ENCODE measurements at places on chromosomes 12 and 14. TPM values are rescaled to one million over a fixed set of nuclear protein-coding genes. Genes with fewer than 3 reads are reported as not detected.

GRCh38 chr12:46373301-46374296 is 1.0 kb upstream of the SLC38A2 start:
- no peak for DNase-seq
- peaks cover 42% of the 10 kb centered on the region for H3K4me1 ChIP-seq
- no peaks in the 10 kb centered on the region for H3K27me3 ChIP-seq
- H3K27ac ChIP-seq, result peak overlapping the region; percentile 80
- peak overlapping the region; percentile 74 for H3K4me3 ChIP-seq

DNA sequence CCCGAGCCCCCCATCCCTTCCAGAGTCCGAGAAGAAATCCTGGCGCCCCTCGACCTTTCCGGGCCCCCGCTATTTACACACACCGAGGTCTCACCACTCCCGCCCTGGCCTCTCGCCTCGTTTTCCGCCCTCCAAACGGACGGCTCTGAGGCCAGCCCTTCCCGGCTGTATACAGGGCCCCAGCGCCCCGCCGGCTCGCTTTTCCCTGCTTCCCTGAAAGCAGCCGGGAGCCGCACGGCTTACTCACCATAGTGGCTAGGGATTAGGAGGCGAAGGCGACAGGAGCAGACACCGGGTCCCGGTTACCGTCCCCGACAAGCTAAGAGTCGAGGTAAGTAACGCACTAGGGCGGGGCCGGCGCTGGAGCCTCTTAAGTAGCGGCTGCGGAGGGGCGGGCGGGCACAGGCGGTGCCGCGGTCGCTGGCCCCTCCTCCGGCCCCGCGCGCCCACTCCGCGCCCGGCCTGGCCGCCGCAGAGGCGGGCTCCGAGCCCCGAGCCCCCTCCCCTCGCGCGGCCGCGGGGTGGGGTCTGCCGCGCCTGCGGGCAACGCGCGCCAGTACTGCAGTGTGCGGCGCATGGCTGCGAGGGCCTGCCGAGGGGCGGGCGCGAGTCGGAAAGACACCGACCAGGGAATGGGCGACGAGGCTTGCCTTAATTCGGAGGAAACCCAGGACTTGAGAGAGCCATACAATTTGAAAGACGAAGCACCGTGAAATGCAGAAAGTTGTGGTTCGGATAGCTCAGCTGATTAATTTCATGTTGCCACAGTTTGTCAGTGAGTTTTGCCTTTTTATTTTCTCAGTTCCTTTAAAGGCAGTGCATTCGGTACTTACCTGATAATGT is at the start of gene TUBA1B:
TSS of gene TUBA1B (minus strand) at position 345 of the 843 bp plus-strand sequence. CDS start at position 250, 95 bp downstream.
- DNase-seq, result peak; percentile 95
- peaks cover 27% of the 10 kb centered on the region for H3K4me1 ChIP-seq
- H3K27me3 ChIP-seq, result no peaks in the 10 kb centered on the region
- peak within 1 kb of the TSS; percentile 84 for H3K4me3 ChIP-seq

GRIP1 gene
- total RNA-seq, result 0.75 TPM

DNA sequence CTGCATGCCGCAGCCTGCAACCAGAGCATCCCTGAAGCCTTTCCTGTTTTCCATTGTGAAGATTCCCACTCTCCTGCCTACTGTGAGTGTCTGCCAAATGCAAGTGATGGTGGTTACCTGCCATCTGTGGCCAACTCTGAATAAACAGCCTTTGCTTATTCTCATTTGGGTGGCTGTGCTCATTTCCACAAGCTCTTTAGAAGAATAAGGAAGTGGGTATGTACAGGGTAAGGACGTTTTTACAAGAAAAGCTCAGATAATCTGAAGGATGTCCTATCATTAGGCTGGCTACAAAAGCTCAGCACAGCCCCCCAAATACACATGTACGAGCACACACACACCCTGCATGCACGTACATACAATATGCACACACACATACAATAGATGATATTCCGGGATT is 7.3 kb upstream of the RNASE1 start:
- no peak overlapping the region for H3K27ac ChIP-seq
- no peak for DNase-seq
- no peaks in the 10 kb centered on the region for H3K4me1 ChIP-seq
- H3K4me3 ChIP-seq, result no peak overlapping the region
- no peaks in the 10 kb centered on the region for H3K27me3 ChIP-seq
- H3K36me3 ChIP-seq, result no peaks in the 10 kb centered on the region

MGP gene
- total RNA-seq, result 1.2 TPM

GRCh38 chr14:56854325-56854724 is 44.0 kb upstream of the OTX2 start:
- no peaks in the 10 kb centered on the region for H3K36me3 ChIP-seq
- no peaks in the 10 kb centered on the region for H3K4me1 ChIP-seq
- no peaks in the 10 kb centered on the region for H3K27me3 ChIP-seq
- H3K27ac ChIP-seq, result no peak overlapping the region

GRCh38 chr14:92830902-92831301 is 36.8 kb downstream of the GOLGA5 start:
- no peaks in the 10 kb centered on the region for H3K27me3 ChIP-seq
- H3K4me3 ChIP-seq, result no peak overlapping the region
- no peak overlapping the region for H3K27ac ChIP-seq
- H3K4me1 ChIP-seq, result no peaks in the 10 kb centered on the region
- no peak for DNase-seq

DNA sequence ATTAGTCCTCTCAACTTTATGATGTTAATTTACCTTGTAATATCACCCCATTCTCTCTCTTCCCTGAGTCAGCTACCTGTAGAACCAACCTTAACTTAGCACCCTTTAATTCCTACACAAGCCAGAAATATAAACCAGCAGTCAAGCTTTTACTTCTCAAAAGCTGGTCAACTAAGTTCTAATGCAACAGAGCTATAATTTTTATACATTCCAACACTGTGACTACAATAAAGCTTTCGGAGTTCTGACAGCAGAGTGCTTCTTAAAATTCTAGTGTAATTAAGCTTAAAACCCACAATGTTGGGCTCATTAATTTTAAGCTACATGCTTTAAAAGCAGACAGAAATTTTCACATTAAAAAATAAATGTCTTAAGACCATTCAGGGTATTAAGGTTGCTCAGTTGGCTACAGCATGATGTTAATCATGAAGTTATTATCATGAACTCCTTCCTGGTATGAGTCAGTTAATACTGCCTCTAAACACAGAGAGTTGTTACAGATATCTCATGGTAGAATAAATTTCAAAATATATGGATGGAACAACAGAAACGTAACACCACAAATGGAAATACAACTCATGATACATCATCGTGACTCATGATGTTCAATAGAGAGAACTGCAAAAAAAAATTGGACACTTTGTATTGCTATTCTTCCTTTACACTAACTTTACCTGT is 126.7 kb downstream of the EPS8 start:
- no peaks in the 10 kb centered on the region for H3K27me3 ChIP-seq
- H3K4me1 ChIP-seq, result no peaks in the 10 kb centered on the region
- no peak overlapping the region for H3K4me3 ChIP-seq
- DNase-seq, result no peak

DNA sequence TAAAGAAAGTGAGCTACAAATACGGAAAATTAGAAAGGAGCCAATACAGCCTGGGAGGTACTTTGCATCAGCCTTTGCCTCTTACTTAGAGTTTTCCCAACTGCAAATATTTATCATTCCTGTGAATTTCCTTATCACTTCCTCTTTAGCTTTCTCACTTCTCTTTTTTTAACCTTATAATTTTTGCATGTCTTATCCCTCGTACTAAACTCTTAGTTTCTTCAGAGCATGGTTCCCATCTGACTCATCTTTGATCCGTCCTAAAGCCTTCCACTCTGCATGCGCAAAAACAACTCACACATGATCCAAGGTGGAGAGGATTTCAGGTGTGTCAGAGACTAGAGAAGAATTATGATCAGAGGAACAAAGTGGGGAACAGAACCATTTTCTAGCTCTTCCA is 9.6 kb upstream of the SNAPC1 start:
- no peaks in the 10 kb centered on the region for H3K27me3 ChIP-seq
- peaks cover 8% of the 10 kb centered on the region for H3K36me3 ChIP-seq
- peaks cover 13% of the 10 kb centered on the region for H3K4me1 ChIP-seq
- H3K4me3 ChIP-seq, result no peak overlapping the region

- H3K4me3 ChIP-seq, result peak overlapping the region; percentile 71
- H3K27me3 ChIP-seq, result no peaks in the 10 kb centered on the region
- no peak for DNase-seq
- peaks cover 57% of the 10 kb centered on the region for H3K36me3 ChIP-seq
- peak overlapping the region; percentile 75 for H3K27ac ChIP-seq
Measured at GRCh38 chr14:24300326-24300980, 803 bp downstream of the NOP9 start.

- H3K36me3 ChIP-seq, result no peaks in the 10 kb centered on the region
- peaks cover 4% of the 10 kb centered on the region for H3K27me3 ChIP-seq
- peak; percentile 21 for DNase-seq
- H3K4me3 ChIP-seq, result peak overlapping the region; percentile 44
- H3K4me1 ChIP-seq, result peaks cover 12% of the 10 kb centered on the region
Measured at GRCh38 chr14:20630340-20631022, 11.0 kb downstream of the OR6S1 start.

RGS6 gene
- not detected for total RNA-seq

- no peaks in the 10 kb centered on the region for H3K36me3 ChIP-seq
- DNase-seq, result no peak
- H3K27ac ChIP-seq, result no peak overlapping the region
- H3K4me1 ChIP-seq, result no peaks in the 10 kb centered on the region
Measured at GRCh38 chr14:72434856-72435255, 459.0 kb downstream of the DPF3 start.

CNTN1 gene
- total RNA-seq, result not detected

DNA sequence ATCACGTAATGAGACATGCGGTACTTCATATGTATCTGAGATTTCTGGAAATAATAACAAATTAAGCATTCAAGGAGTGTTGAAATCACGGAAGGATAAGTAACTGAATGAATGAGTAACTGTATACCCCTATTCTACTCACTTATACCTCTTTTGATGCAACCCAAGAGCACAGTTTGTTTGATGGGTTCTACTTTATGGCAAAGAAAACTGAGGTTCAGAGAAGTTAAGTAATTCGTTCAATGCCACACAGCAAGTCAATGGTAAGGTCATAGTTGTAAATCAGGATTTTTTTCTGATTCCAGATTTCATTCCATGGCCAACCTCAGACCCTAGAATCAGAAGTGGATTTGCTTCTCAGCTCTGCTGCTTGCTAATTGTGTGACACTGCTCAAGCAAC is 544.5 kb upstream of the TBX3 start:
- no peak overlapping the region for H3K4me3 ChIP-seq
- no peaks in the 10 kb centered on the region for H3K4me1 ChIP-seq
- H3K27me3 ChIP-seq, result no peaks in the 10 kb centered on the region
- H3K27ac ChIP-seq, result no peak overlapping the region
- no peaks in the 10 kb centered on the region for H3K36me3 ChIP-seq
- no peak for DNase-seq

CCDC197 gene
- not detected for total RNA-seq

Data from K562 (cell line).